GM12878 (cell line): ENCODE measurements at places on chromosomes 7 and 10. TPM values are rescaled to one million over a fixed set of nuclear protein-coding genes. Genes with fewer than 3 reads are reported as not detected.

TSPAN33 gene
- 113 and 122 TPM in 2 replicates for total RNA-seq

DNA sequence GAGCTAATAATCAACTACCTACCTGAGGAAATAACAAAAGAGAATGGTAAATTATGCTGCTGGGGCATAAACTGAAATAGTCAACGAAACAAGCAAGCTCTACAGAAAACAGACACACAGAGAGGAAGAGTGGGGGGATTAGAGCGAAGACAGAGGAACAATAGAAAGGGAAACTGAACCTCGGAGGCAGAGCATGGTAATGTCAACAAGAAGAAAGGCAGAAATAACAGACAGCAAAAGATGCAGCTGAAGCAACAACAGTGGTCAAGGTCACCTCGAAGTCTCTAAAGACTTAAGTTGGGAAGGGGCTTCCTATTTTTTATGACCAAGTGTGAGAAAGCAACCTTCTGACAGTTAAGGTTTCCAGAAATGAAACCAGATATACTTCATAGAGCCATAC lies 177.0 kb downstream of the ZNF438 start:
- H3K36me3 ChIP-seq = no peaks in the 10 kb centered on the region
- H3K4me3 ChIP-seq = no peak overlapping the region
- no peak overlapping the region for H3K27ac ChIP-seq
- H3K27me3 ChIP-seq = no peaks in the 10 kb centered on the region

C7orf33 gene
- not detected in 2 replicates for total RNA-seq

DNA sequence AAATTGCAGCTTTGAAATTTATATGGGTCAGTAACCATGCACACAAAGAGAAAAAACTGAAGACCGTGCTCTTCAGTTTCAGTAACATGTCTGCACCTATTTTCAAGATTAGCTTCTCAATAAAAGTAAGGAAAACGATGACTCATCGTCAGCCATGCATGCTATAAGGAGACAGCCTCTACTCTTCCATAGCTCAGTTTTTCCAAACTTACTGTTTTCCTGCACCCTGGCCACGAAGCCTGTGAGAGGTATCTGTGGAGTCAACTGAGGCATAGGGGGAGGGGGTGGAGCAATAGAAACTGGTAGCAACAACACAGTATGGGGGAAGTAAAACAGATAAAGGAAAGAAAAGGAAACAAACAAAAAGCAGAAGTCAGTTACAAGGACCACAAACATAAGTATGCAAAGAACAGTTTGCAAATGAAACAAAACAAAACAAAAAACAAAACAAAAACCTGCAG lies 58.0 kb downstream of the PDSS1 start:
- H3K36me3 ChIP-seq = no peaks in the 10 kb centered on the region
- H3K4me3 ChIP-seq = peak overlapping the region; percentile 55; the same call in 1 of the 2 replicates
- H3K27me3 ChIP-seq = no peaks in the 10 kb centered on the region

- H3K27me3 ChIP-seq = no peaks in the 10 kb centered on the region
- no peaks in the 10 kb centered on the region for H3K36me3 ChIP-seq
- DNase-seq = no peak
- no peak overlapping the region for H3K4me3 ChIP-seq
- no peak overlapping the region for H3K27ac ChIP-seq
- peaks cover 3% of the 10 kb centered on the region; the same call in 1 of the 2 replicates for H3K4me1 ChIP-seq
Observed at GRCh38 chr7:112505495-112505894, 24.7 kb downstream of the LSMEM1 start.

GRCh38 chr10:71860243-71861029 lies 9.4 kb upstream of the PSAP start:
- H3K36me3 ChIP-seq = no peaks in the 10 kb centered on the region
- DNase-seq = no peak
- H3K27ac ChIP-seq = peak overlapping the region; percentile 49
- H3K4me3 ChIP-seq = no peak overlapping the region
- no peaks in the 10 kb centered on the region for H3K27me3 ChIP-seq
- H3K4me1 ChIP-seq = peaks cover 19% of the 10 kb centered on the region

- no peaks in the 10 kb centered on the region for H3K27me3 ChIP-seq
- H3K27ac ChIP-seq = no peak overlapping the region
- H3K36me3 ChIP-seq = no peaks in the 10 kb centered on the region
- no peaks in the 10 kb centered on the region for H3K4me1 ChIP-seq
- H3K4me3 ChIP-seq = no peak overlapping the region
Observed at GRCh38 chr7:54477083-54477482, 65.1 kb upstream of the VSTM2A start.

- H3K27ac ChIP-seq = peak overlapping the region; percentile 61
- H3K4me3 ChIP-seq = no peak overlapping the region
- H3K27me3 ChIP-seq = no peaks in the 10 kb centered on the region
- H3K4me1 ChIP-seq = peaks cover 19% of the 10 kb centered on the region
Observed at GRCh38 chr7:106551936-106552335, 109.0 kb downstream of the CCDC71L start.

TTYH3 gene
- 67.2 and 71.4 TPM in 2 replicates for total RNA-seq

DNA sequence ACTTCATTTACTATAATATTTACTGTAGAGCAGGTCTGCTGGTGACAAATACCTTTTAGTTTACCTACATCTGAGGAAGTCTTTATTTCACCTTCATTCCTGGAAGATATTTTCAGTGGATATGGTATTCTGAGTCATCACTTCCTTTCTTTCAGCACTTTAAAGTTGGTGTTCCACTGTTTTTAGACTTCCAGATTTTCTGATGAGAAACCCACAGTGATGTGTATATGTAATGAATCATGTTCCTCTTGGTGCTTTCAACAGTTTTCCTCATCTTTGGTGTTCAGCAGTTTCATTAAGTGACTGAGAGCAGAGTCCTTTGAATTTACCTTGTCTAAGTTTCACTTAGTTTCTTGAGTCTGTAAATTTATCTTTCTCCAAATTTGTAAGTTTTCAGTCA lies 36.4 kb downstream of the COPG2 start:
- no peak overlapping the region for H3K27ac ChIP-seq
- no peak overlapping the region for H3K4me3 ChIP-seq
- no peaks in the 10 kb centered on the region for H3K4me1 ChIP-seq
- no peak for DNase-seq

DNA sequence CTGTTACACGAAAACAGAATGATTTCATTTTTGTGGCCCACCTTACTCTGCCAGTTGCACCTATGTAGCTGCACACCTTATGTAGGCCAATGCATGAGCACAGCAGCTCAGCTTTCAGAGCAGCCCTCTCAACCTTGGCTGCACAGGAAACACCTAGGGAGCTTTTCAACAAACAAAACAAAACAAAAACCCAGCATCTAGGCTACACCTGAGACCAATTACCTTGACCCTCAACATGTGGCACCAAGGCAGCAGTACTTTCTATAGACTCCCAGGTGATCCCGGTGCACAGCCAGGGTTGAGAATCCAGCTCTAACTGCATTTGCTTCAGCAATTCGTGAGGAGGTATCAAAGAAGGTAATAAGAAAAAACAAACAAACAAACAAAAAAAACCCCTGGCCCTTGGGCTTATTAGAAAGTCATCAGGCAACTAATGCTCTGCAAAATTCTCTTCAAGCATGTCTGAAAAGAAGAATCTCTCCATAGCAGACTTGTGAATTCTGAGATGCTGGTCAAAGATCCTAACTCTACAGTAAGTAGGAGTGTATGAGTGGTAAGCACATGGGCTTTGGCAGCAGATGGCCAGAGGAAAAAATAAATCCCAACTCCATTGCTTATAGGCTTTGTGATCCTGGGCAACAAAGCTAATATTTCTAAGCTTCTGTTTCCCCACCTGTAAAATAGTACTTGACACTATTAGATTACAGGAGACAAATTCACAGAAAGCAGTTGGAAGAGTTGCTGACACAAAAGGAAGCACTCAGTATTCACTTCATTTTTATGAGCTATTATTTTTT lies 113.4 kb upstream of the NOBOX start:
- H3K27me3 ChIP-seq = no peaks in the 10 kb centered on the region
- no peak overlapping the region for H3K27ac ChIP-seq
- no peak overlapping the region for H3K4me3 ChIP-seq
- no peaks in the 10 kb centered on the region for H3K36me3 ChIP-seq
- no peak for DNase-seq

LIPM gene
- not detected in 2 replicates for total RNA-seq

DNA sequence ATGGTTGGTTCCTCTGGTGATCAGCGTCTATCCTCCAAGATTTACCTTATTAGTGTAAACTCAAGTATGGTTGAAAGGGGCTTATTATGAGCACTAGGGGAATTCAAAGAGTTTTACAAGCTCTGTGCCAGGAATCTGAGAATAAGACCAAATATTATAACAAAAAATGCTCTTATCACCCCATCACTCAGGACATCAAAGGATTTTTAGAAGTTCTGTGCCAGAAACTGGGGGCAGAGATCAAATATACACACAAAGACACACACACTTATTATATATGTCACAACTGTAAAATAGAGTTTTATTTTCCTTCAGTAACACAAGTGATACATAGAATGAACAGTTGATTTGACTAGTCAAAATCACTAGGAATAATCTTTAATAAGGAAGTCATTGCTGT lies 89.3 kb downstream of the MLLT10 start:
- H3K27me3 ChIP-seq = no peaks in the 10 kb centered on the region
- H3K27ac ChIP-seq = no peak overlapping the region
- no peak for DNase-seq
- H3K4me3 ChIP-seq = no peak overlapping the region
- H3K36me3 ChIP-seq = peaks cover 2% of the 10 kb centered on the region; the same call in 1 of the 2 replicates

DNA sequence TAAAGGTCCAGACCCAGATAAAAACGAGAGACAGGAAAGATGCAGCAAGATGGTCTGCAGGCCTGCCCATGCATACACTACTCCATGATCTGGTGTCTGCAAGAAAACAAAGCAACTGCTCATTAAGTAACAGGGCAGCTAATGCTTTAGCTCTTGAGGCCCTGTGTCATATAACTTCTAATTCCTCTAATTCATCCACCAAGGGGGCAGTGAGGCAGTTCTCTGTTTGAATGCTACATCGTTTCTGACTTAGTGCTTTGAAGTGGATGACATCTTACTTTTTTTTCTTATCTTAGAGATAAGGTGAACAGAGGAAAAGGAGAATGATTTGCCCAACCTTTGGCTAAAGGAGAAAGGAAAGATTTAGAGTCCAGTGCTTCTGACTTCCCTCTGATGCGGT lies 619.7 kb downstream of the AUTS2 start:
- DNase-seq = no peak
- no peaks in the 10 kb centered on the region for H3K27me3 ChIP-seq
- no peaks in the 10 kb centered on the region for H3K36me3 ChIP-seq
- H3K4me1 ChIP-seq = no peaks in the 10 kb centered on the region
- H3K4me3 ChIP-seq = no peak overlapping the region

DNA sequence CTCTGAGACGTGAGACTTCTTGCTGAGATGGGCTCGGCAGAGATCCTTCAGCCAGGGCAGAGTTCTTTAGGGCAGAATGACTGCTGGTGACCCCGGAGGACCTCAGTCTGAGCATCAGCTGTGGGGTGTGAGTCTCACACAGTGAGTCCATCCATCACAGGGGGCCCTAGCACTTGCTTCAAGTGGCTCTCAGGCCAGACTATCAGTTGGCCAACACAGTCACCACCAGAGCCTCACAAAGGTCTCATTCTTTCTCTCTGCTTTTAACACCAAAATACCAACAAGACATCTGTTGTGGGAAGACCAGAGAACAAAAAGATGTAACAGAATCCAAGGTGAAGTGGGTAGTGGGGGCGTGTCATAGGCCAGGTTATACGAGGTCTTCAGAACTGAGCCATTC lies 345.6 kb upstream of the NRP1 start:
- H3K27ac ChIP-seq = no peak overlapping the region
- DNase-seq = no peak
- no peaks in the 10 kb centered on the region for H3K4me1 ChIP-seq
- no peaks in the 10 kb centered on the region for H3K36me3 ChIP-seq

DNA sequence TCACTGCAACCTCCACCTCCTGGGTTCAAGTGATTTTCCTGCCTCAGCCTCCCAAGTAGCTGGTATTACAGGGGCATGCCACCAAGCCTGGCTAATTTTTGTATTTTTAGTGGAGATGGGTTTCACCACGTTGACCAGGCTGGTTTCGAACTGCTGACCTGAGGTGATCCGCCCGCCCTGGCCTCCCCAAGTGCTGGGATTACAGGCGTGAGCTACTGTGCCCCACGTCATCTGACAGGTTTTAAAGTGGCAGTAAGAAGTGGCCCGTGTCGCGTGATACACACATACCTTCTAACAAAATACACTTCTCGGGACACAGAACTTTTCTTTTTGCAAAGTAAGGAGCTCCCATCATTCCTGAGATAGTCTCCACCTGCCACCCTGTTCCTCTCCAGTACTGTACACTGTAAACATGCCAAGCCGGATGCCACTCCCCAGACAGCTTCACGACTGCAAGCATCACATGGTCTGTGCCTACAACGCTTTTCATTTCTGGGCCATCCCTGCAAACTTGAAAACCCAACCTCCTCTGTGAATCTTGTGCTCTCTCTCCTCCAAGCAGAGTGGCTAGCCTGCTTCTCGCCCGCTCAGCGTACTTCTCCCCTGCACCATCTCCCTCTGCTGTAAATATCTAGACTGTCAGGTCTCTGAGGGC lies 256.3 kb upstream of the KLF14 start:
- DNase-seq = no peak
- no peak overlapping the region for H3K27ac ChIP-seq
- no peaks in the 10 kb centered on the region; the same call in none of the 2 replicates for H3K36me3 ChIP-seq
- H3K27me3 ChIP-seq = no peaks in the 10 kb centered on the region

DNA sequence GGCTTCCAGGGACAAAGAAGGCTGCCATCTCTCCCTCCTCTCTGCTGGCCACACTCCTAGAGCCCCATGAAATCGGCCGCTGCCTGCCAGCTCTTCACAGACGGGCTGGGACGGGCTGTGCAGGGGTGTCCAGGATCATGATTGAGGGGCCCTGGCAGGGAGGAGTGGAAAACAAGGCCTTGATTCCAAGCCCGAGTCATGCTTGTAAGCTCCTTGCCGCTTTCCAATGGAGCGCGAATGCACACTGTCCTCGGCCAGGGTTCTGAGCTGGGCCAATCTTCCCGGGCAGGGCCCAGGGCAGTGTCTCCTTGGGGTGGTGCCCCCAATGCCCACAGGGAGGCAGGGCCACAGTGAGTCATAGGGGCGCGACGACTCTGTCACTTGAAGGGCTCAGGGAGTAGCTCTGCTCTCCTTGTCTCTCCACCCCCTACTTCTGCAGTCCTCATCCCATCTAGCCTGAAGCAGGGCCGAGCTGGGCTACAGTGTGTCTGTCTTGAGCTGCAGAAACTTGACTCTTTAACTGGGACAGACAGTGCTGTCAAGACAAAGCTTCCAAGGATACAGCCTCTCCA lies 186.2 kb upstream of the SVIL start:
- no peaks in the 10 kb centered on the region for H3K36me3 ChIP-seq
- H3K4me3 ChIP-seq = no peak overlapping the region
- no peaks in the 10 kb centered on the region for H3K4me1 ChIP-seq
- no peak for DNase-seq
- H3K27me3 ChIP-seq = no peaks in the 10 kb centered on the region; the same call in 1 of the 2 replicates

CTAGE15 gene
- 0.32 and 0.49 TPM in 2 replicates for total RNA-seq

GRCh38 chr7:49580761-49581160 lies 192.7 kb upstream of the VWC2 start:
- H3K27me3 ChIP-seq = no peaks in the 10 kb centered on the region; the same call in 1 of the 2 replicates
- no peaks in the 10 kb centered on the region for H3K36me3 ChIP-seq
- no peak overlapping the region for H3K27ac ChIP-seq
- no peak overlapping the region for H3K4me3 ChIP-seq
- no peak for DNase-seq

GRCh38 chr7:107661081-107661864 lies 645 bp downstream of the SLC26A4 start:
- H3K36me3 ChIP-seq = no peaks in the 10 kb centered on the region
- no peak overlapping the region for H3K27ac ChIP-seq
- peaks cover 11% of the 10 kb centered on the region for H3K4me1 ChIP-seq
- H3K27me3 ChIP-seq = peaks cover 15% of the 10 kb centered on the region
- DNase-seq = no peak

DNAH11 gene
- total RNA-seq = 0.03 and 0.27 TPM in 2 replicates

NPY4R gene
- total RNA-seq = not detected in 2 replicates

HOXA7 gene
- not detected in 2 replicates for total RNA-seq

- no peak overlapping the region for H3K27ac ChIP-seq
- no peak overlapping the region for H3K4me3 ChIP-seq
Observed at GRCh38 chr10:129210876-129211275, 256.2 kb upstream of the MGMT start.

NAT16 gene
- total RNA-seq = not detected in 2 replicates
